Diencephalon (tissue), 1 donor: ENCODE measurements at places on chromosomes 11 and 22. TPM values are rescaled to one million over a fixed set of nuclear protein-coding genes. Genes with fewer than 3 reads are reported as not detected.

Gene TREH
- total RNA-seq: not detected

Gene MRPL11
- total RNA-seq: 19.4 TPM

Gene C11orf16
- 0.46 TPM for total RNA-seq

Gene NAALADL1
- total RNA-seq: 4.2 TPM

Gene ZDHHC24
- 7.2 TPM for total RNA-seq

Gene NAV2
- total RNA-seq: 11.1 TPM

Gene MPPED2
- 84.9 TPM for total RNA-seq
